RPMI8226 (cell line): ENCODE measurements at places on chromosomes 13 and 19.
A peak's percentile ranks its signal among the peaks of the same experiment; 100 is the strongest.

- no peak for DNase-seq
Measured at GRCh38 chr19:10965398-10965797, 4.6 kb downstream of the SMARCA4 start.

- DNase-seq: no peak
Measured at GRCh38 chr19:41990028-41990427, 4.0 kb downstream of the ATP1A3 start.

GRCh38 chr13:78599645-78600279 is 3.6 kb downstream of the POU4F1 start:
- no peak for DNase-seq

- DNase-seq: peak; percentile 25
Measured at GRCh38 chr19:10003271-10003670, 7.0 kb downstream of the COL5A3 start.

- DNase-seq: peak; percentile 92
Measured at GRCh38 chr19:36054733-36055686, at the start of gene WDR62. Gene WDR62, plus strand, starts transcription at chr19:36054897. Its CDS starts 75 bp downstream, at chr19:36054972.

- no peak for DNase-seq
Measured at GRCh38 chr19:42474743-42475142, 32.0 kb upstream of the CXCL17 start.
